Stimulated activated CD4-positive, alpha-beta T cell treated with anti-CD3 and anti-CD28 coated beads, Interleukin-1b, Interleukin-23, amount 100 ng/mL, for 4 hours (primary cell): ENCODE measurements at places on chromosomes 3 and 15.

- DNase-seq: peak; percentile 5
These were observed 81.5 kb downstream of the SLC25A26 start for GRCh38 chr3:66302288-66302687.

DNA sequence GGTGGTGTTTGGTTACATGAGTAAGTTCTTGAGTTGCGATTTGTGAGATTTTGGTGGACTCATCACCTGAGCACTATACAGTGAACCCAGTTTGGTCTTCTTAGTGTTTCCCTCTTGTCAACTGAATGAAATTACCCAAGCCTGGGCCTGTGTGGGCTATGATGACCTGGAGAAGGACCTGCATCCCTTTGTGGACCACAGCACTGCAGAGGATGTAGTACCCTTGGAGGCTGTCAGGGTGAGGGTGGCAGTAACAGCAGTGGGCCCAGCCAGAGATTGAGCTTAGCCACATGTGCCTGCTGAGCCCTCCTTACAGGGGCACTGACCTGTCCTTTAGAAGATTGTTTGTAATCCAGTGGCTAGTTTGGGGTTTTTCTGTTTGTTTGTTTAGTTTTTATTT lies 250.1 kb upstream of the TRIM42 start:
- no peak for DNase-seq

DNA sequence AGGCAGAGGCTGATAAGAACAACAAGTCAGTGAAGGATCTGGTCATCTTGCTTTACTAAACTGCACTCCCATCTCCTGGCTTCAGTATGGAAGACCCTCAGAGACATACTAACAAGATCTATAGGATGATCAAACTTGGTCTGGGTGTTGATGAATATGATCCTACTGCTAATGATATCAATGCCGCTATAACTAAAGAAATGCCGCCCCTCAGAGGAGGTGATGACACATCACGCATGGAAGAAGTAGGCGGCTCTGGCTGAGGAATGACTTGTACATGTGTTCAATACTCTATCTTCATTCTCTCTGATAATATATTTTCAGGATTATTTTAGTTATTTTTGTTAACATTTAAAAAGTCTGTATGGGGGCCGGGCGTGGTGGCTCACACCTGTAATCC lies 17.5 kb upstream of the EIF2B5 start:
- DNase-seq: no peak

- no peak for DNase-seq
These were observed 14.8 kb downstream of the HRH1 start for GRCh38 chr3:11168881-11169805.

DNA sequence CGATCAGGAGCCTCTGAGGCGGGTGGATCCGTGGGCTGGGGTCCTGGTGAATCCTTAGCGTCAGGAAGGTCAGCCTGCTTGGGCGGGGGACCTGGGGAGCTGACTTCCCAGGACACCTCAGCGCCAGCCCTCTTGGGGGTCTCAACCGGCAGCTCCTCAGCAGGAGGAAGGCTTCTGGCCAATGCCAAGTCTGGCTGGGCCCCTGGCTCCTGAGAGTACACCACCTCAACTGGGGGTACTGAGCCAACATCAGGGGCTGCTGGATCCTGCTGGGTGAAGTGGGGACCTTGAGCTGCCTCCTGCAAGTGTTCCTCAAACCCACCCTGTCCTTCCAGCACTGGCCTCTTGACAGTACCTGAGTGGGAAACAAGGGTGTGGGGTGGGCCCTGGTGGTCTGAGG lies 3.1 kb downstream of the PRRT3 start:
- no peak for DNase-seq

- no peak for DNase-seq
These were observed 207.2 kb upstream of the NAALADL2 start for GRCh38 chr3:174651951-174652350.

GRCh38 chr3:40765884-40766283 lies 241.1 kb downstream of the ZNF621 start:
- DNase-seq: no peak

GRCh38 chr15:99474909-99475753 lies 90.7 kb upstream of the MEF2A start:
- DNase-seq: no peak

GRCh38 chr15:90101969-90102890 lies at the start of gene IDH2:
Gene IDH2, minus strand, starts transcription at chr15:90102468. Its CDS starts 78 bp downstream, at chr15:90102390.
- DNase-seq: peak; percentile 41

DNA sequence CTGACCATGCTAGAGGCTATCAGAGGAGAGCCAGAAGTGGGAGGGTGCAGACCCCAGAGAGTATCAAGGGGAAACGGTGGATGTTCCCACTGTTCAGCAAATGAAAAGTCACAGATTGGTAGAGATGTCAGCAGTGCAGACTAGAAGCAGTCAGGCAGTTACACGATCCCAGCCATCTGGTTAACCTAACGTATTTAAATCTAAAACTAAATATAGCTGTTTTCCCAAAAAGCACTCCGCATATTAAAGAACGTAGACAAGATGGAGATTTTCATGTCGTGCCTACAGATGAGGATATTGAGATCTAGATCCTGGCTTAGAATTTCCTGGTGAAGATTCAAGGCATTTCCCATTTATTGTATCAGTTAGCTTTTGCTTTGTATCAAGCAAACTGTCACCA lies 25.2 kb downstream of the PXYLP1 start:
- no peak for DNase-seq

DNA sequence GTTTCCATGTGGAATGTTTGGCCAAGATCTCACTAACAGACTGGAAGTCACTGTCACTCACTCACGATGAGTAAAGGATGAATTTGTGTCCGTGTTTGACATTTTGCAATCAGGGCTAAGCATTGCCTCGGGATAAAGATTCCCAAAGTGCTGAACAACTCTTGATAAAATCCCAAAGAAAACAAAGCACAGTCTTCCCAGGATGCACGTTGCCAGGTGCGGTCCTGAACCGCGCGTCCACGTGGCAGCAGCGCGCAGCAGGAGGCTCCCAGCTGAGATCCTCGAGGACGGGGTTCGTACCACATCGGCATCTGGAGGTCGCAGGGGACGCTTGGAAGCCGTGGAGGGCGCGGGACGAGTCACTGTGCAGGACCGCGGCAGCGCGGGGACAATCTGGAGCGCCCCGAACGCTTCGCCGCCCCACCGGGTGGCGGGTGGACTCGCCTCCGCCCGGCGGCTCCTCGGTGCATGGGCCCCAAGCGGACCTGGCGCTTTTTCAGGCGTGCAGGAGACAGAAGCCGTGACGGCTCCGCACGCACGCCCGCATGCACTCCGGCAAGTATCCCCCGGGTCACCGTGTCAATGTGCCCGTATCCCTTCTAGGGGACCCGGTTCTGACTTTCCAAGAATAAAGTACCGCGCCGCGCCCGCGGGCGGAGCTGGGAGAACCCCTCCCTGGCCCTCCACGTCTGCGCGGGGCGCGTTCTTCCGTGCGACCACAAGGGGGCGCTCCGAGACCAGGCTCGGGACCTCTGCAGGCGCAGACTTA lies 17.7 kb downstream of the CPN2 start:
- peak; percentile 88 for DNase-seq

GRCh38 chr15:39890621-39891020 lies 29.4 kb downstream of the GPR176 start:
- DNase-seq: no peak

DNA sequence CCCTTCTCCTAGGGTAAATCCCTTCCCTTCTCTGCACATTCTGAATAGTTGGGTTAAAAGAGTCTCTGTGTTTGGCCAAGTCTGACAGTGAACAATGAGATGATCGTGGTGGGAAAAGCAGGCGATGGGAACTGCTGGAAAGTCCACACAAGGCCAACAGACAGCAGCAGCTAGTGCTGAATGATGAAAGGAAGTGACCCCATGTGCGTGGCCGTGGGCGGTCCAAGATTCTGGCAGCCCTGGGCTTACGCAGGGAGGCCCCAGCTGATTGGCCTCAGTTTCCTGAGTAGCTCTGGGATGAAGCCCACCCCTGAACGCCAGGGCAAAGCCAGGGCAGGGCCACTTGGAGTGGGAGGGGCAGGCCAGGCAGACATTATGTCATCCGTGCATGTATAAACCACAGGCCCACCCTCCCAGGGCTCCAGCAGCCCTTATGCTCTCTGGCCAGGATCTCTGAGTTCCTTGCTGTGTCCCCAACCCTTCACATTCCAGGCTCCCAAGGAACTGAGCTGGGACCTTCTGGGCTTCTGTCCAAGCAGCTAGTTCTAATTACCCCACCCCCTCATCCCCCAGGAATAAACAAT lies 57.8 kb downstream of the CDC25A start:
- DNase-seq: no peak

DNA sequence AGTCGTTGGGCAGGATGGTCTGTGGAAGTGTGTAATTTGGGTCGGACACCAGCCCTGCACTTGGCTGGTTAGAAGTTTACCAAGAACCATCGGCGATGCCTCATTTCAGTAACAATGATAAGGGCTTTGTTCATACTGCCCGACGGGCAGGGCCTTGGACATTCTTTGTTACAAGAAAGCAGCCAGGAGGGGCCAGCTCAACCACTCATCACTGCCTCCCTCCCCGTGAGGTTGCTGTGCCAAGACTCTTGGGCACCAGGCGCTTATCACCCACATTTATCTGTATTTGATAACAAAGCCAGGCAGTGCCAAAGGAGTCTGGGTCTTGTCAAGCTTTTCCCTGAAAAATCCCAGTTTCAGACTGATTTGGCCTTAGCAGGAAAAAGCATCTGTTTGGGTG lies 235.0 kb downstream of the ADAMTS17 start:
- DNase-seq: no peak

DNA sequence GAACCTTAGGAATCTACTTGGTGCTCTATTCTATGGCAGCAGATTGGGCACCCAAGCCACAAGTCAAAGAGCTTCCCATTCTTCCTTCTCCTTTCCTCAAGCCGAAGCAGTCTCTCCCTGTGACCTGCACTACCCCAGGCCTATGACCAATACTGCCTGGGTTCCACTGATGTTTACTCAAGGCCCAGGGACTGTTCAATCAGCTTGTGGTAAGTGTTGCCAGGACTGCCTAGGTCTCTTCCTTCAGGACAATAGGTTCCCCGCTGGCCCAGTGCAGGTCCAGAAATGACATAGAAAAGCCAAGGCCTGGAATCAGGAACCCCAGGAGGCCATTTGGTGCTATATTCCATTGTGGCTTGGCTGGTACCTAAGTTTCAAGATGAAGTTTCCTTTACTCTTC lies 397.9 kb downstream of the ZIC4 start:
- DNase-seq: no peak

DNA sequence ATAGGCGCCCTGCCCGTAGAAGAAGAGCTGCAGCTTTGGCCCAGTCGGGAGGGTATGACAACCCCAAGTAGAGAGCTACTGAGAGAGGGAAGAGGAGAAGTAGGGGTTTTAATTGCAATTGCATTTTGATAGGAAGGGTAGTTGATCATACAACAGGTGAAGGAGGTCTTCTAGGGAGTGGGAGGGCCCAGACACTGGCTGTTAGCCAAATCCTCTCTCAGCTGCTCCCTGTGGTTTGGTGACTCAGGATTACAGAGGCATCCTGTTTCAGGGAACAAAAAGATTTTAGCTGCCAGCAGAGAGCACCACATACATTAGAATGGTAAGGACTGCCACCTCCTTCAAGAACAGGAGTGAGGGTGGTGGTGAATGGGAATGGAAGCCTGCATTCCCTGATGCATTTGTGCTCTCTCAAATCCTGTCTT lies 408.9 kb upstream of the THBS1 start:
- no peak for DNase-seq

- DNase-seq: no peak
These were observed 110.4 kb downstream of the ADAMTSL3 start for GRCh38 chr15:83764201-83764838.

GRCh38 chr3:179045719-179046402 lies 25.7 kb downstream of the ZMAT3 start:
- DNase-seq: no peak

DNA sequence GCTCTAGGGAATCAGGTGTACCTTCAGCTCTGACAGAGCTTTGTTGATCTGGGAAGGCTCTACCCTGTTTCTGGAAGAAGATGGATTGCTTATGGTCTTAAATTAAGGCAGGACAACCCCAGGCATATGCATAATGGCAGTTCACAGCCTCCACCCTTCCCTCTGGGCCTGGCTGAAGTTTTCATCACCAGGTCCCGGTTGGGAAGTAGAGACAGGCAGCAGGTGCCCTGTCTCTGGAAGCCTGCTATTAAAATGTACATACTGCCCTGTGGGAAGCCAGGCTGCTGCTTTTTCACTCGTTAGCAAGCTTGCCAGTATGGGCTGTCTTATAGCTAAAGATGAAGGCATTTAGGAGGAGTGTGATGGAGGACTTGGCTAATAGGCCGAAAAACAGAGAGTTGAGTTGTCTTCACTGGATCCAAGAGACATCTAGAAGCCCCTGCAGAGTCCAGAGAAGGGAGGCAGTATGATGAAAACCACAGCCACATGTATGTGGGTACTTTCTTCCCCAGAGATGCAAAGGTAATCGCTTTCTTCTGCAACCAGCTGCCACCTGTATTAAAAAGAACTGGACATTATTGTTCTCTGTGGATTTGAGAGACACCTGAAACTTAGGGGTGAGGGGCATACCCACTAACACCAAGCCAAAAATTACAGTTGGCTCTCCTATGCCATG lies 34.4 kb downstream of the ABHD2 start:
- no peak for DNase-seq

- peak; percentile 72 for DNase-seq
These were observed 18.0 kb upstream of the LOXL1 start for GRCh38 chr15:73908030-73908821.

GRCh38 chr3:48695393-48695753 lies 9.7 kb upstream of the NCKIPSD start:
- no peak for DNase-seq

GRCh38 chr15:41934843-41935242 lies 37.5 kb downstream of the EHD4 start:
- DNase-seq: peak; percentile 55

DNA sequence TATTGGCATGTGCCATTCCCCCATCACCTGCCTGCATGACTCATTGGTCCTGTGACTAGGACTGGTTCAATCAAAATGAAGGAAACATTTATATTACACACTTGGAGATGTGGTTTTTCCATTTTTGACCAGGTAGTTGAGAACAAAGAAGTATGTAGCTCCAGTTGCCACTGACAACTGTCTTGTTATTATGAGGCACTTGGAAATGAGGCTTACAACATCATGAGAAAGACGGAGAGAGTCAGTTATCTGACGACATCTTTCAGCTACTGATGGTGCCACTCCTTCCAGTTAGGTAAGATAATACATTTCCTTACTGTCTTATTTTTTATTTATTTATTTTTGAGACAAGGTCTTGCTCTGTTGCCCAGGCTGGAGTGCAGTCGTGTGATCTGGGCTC lies 21.8 kb upstream of the PROK2 start:
- no peak for DNase-seq

GRCh38 chr15:92886042-92886537 lies 14.0 kb upstream of the CHD2 start:
- no peak for DNase-seq

GRCh38 chr3:51921081-51921578 lies 18.0 kb upstream of the IQCF1 start:
- no peak for DNase-seq

DNA sequence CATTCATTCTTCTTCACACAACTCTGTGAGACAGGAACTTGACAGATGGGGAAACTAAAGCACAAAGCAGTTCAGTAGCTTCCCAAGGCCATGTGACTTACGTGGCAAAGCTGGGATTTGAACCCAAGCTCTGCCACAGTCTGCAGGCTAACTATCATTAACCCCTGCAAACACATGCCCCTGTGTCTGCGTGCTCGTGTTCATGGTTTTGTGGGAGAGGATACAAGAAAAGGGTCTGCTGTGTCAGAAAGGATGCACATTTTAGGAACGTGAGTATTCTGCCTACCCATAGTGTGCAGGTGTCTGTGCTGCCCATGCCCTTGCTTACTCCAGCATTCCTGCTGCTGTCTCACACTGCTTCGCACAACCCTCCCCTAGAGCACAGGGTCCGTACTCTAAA lies 137.0 kb downstream of the CHDH start:
- DNase-seq: no peak

GRCh38 chr3:18027161-18027939 lies 284.9 kb upstream of the TBC1D5 start:
- no peak for DNase-seq

- no peak for DNase-seq
These were observed 4.2 kb upstream of the TCAIM start for GRCh38 chr3:44334326-44334725.
